ENCODE measurements at places on chromosomes 7 and 10.

DNA sequence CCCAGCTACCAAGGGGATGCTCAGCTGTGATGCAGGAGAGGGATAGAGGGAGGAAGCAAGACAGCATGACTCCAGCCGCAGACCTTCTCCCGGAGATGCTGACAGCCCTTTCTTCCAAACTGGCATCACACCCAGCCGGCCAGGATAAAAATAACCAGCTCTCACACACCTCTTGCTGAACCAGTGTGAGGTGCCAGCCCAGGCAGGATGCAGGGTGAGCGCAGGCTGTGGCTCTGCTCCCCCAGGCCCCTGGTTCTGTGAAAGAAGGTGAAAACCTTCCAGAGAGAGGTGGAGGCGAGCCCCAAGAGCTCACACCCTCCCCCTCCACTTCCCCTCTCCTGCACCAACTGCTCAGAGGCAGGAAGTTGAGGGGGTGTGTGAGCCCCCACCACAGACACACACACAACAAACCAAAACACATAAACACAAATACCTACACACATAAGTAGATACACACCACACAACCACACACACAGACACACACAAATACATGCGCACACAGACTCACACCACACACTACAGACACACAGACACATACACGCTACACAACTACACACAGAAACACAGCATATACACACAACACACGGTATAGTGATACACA lies 4.0 kb downstream of the GPR15LG start:
- DNase-seq: no peak

DNA sequence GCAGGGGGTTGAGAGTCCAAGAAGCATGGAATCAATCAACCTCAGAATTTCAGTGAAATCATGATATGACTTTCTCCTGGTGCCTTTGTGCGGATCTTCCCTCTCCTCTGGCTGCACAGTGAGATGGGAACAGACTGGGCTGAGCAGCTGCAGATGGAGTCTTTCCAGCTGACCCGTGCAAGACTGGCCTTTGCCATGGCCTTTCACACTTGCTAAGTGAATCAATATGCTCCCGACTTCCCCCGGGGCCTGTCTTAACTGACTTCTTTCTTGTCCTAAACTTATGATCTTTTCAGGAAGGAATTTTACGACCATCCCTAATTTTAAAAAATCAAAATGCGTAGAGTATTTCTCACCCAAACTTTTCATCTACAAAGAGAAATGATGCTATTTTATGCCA lies 469.9 kb downstream of the GALNT17 start:
- no peak for DNase-seq

GRCh38 chr7:150335774-150336112 lies 5.7 kb downstream of the RARRES2 start:
- DNase-seq: no peak

DNA sequence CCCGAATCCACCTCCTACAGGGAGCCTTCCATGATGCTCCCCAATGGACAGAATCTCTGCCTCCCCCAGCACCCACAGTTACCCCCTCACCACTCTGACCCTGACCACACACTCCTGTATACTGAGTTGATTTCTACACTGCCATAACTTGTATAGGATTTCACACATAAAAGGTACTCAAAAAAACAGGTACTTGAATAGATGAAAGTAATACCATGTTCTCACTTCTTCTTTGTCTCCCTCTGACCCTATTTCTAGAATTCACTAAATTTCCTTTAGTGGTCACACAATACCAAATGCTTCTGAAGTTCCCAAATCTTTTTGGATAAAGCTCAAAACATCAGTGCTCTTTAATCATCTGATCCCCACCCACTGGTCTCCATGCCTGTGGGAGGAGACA lies 45.4 kb downstream of the HSPA12A start:
- DNase-seq: no peak

GRCh38 chr7:46099076-46099475 lies 178.0 kb upstream of the IGFBP3 start:
- DNase-seq: no peak

- DNase-seq: no peak
These were observed 108.8 kb downstream of the ARL5B start for GRCh38 chr10:18767981-18768380.

- DNase-seq: no peak
These were observed 2.8 kb downstream of the ZNF746 start for GRCh38 chr7:149494738-149495368.

DNA sequence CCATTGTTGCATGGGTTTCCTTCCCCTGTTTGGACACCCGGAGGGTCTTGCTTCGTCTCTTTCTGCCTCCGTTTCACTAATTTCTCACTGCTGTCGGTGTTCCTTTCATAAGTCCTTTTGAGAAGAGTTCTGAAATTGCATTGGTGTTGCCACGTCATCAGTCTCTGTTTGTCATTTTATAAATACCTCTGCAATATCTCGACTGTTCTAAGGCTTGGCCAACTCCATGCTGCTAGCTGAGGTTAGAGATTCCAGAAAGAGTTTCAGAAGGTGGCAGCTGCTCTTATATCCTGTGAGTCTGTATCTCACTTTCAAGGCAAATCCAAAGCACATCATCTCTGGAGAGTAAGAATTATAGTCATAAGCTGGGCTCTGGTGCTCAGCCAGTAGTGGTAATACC lies 148.0 kb upstream of the INSYN2A start:
- DNase-seq: no peak

DNA sequence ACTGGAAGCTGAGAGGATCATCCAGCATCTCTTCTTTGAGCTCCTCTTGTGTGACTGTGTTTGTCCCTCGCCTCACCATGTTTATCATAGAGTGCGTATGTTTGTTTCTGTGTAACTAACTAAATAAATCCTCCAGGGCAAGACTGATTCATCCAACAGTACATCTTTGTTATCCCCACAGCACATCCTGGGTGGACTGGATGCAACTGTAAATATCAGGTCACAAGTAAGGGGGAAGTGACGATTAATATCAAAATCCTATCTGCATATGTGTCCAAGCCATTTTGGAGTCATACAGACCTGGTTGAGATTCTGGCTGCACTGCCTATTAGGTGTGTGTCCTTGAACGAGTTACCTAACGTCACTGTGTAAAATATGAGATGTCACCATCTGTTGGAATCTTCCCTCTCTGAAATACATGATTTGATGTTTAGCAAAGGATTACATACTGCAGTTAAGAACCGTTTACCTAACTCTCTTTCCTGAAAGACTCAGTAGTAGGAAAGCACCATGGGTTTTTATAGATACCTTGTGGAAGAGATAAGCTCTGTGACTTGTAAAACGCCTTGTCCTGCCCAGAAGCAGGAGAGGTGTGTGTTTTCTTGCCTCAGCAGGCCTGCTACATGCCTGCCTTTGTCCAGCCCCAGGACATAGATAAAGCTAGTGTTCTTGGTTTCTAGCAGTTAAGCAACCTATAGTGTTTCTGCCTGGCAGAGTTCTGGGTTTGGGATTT lies 25.8 kb downstream of the WBP1L start:
- no peak for DNase-seq

DNA sequence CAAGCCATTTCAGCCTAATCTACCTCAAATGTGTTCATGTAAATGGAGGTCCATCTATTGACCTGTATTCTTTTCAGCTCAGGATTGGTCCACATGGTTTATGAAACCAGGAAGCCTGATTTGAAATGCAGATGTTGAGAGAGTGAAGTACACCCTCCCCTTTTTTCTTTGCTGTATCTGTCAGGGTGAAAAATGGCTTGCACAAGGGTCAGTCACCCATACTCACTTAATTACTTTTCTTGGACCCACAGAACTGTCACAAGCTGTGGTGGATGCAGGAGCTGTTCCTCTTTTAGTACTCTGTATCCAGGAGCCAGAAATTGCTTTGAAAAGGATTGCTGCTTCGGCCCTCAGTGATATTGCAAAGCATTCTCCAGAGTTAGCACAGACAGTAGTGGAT lies 41.2 kb downstream of the SPAG6 start:
- no peak for DNase-seq

- no peak for DNase-seq
These were observed 152.6 kb downstream of the ZMYND11 start for GRCh38 chr10:287814-288213.

GRCh38 chr7:155631155-155631554 lies 13.3 kb upstream of the RBM33 start:
- DNase-seq: no peak

GRCh38 chr7:157975401-157976372 lies 611.9 kb downstream of the PTPRN2 start:
- no peak for DNase-seq

GRCh38 chr10:101889256-101890210 lies 45.9 kb upstream of the KCNIP2 start:
- peak; percentile 56 for DNase-seq

DNA sequence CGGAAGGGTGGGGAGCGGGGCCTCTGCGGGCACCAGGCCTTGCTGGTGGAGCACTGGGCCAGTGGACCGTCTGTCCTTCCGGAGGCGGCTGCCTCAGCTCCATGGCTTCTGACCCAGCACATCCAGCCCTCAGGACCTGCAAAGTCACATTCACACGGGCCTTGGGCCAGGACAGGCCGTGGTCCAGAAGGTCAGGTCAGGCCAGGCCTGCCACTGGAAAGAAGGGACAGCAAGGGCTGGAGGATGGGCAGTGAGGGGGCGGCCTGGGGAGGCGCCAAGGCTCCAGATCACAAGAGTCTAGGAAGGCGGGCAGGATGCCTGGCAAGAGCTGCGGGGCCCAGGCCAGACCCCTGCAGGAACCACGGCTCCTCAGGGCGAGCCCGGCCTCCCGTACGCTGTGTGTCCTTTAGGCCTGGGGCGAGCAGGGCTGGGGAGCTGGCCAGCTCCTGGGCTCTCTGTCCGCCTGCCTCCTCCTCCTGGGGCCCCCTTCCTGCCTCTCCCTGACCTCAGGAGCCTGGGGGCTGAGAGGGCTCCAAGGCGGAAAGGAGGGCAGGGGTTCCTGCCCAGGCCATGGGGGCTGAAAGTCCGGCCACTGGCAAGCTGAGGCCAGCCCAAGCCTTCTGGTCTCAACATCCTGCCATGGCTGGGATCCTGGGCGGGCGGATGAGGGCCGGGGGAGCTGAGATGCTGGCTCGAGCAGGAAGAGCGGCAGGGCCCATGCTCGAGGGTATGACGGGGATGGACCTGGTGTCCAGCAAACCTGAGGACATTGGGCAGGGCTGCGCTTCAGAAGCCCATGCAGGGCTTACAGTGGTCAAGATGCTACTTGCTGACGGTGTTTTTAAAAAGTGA lies 225.8 kb downstream of the ELFN1 start:
- no peak for DNase-seq

GRCh38 chr7:39300276-39300675 lies 265.9 kb upstream of the YAE1 start:
- no peak for DNase-seq

DNA sequence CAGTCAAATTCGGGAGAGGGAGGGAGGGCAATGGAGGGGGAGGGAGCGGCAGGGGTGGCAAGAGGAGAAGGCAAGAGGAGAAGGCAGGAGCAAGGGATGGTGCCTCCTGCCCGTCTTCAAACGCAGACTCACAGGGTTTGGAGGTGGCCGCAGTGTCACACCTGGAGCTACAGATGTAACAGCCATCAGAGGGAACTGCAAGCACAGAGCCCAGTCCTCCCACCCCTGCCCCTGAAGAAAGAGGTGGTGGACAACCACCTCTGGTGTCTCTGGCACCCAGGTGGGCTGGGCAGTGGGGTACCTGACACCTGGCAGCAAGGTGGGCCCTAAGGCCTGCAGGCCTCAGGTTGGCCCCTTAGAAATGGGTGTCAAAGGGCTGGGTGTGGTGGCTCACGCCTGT lies 67.0 kb upstream of the SDK1 start:
- no peak for DNase-seq

GRCh38 chr10:128365156-128365725 lies 239.0 kb upstream of the MKI67 start:
- no peak for DNase-seq

GRCh38 chr7:33870120-33870519 lies 35.2 kb upstream of the BMPER start:
- no peak for DNase-seq

DNA sequence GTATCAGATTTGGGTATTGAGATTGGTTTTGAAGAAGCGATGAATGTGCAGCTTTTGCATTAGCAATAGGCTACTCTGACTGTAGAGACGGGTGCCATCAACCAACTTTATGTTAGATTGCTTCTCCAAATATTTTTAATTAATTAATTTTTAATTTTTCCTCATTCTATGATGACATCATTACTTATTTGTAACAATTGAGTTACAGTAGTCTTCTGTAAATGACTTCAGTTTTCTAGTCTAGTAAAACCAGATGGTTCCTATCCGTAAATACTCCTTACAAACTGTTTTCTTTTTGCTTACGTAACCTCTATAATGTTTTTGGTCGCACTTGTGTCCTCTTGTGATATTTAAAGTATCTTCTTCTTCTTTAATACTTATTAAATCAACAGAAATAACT lies 118.1 kb downstream of the ZNF736 start:
- no peak for DNase-seq

DNA sequence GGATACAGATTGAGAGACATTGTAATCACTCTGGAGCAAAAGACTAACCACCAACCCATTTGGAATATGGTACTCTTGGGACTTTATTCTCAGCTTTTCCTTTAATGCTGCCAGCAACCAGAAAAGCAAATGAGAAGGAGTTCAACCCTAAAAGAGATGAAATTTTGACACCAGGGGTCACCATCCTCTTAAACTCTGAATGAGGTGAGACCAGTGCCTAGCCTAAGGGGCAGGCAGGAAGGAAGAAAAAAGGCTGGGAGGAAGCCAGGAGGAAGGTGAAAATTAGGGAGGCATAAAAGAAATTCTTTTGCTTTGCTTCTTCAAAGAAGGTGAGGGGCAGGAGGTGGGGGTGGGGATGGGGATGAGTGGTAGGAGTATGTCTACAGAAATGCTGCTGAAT lies 135.8 kb downstream of the JAZF1 start:
- no peak for DNase-seq

- no peak for DNase-seq
These were observed 591 bp downstream of the UBE2H start for GRCh38 chr7:129952086-129952652.

DNA sequence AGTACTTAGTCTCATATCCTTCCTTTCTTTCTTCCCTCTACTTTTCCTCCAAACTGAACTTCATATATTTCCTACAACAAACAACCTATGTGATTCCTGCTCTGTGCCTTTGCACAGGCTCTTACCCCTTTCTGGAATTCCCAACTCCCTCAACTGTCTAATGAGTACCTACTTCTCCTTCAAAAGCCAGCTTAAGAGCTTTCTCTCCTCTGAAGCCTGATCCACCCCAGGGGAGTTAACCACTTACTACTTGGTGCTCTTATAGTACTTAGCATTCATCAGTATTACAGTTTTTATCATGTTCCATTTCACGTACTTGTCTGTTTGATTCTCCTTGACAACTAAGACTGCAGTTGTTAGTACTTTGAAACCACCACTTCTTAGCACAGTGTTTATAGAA lies 246.1 kb downstream of the LRRTM3 start:
- DNase-seq: no peak

DNA sequence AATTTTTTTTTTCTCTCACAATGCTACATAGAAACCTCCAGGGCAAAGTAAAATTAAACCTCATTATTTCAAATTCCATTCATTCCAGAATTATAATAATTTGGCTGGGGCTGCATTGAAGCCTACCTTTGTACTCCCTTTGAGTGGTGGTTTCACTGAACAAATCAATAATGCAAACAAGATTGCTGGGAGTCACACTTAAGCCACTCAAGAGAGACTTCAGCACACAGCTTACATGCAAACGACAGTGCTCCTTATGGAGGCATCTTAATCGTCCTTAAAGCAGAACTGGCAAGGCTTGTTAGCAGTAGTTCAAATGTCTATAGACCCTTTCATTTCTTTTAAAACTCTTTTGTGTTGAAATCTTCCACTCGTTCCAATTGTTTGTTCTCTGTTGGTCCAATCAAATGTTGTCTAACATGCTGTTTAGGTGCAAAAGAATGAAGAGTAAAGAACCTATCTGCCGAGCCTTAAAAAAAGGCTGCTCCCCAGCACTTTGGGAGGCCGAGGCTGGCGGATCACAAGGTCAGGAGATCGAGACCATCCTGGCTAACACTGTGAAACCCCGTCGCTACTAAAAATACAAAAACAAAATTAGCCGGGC lies 294.9 kb downstream of the FGFR2 start:
- no peak for DNase-seq
